ENCODE measurements at places on chromosomes 5 and 9.

- DNase-seq: no peak
These were observed 19.5 kb downstream of the NCS1 start for GRCh38 chr9:130191749-130192120.

DNA sequence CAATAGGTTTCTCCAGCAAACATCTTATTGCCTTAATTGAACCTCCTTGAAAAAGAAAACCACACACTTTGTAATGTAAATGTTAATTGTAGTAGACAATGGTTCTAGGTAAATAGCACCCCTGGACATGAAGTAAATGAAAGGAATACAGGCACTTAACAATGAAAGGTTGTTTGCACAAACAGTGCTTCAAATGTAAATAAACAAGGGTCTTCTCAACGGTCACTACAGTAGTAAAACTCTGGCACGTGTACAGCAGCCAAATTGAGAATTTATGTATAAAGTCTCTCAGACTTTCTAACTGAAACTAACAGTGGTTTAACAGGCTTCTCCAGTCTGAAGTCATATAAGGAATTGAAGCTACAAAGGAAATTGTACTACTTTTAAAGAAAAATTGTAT lies 218.3 kb downstream of the MEF2C start:
- DNase-seq: no peak

- DNase-seq: no peak
These were observed 4.3 kb downstream of the SMIM33 start for GRCh38 chr5:139474890-139475791.

DNA sequence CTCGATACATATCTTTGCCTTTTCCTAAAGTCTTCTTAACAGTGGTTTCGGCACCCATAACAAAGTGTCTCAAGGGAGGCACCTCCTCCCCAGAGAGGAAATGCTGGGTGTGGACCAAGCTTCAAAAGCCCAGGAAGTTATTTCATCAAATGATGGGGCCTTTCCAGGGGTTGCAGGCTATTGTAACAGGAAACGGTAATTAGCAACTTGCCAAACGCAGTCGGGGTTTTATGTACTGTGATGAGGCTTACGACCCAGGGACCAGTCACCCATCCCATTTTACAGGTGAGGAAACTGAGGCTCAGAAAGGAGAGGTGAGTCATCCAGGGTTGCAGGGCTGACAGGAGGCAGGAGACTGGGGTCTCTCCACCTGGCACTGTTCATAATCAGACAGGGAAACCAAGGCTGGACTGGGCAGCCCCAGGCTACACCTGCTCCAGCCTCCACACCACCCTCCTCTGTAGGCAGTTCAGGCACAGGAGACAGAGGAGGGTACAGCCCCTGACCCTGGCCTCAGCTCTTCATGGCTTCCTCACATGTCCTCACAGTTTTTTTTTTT lies 30.0 kb upstream of the SUSD3 start:
- no peak for DNase-seq

- DNase-seq: no peak
These were observed 3.8 kb upstream of the ZNF782 start for GRCh38 chr9:96858018-96858573.

DNA sequence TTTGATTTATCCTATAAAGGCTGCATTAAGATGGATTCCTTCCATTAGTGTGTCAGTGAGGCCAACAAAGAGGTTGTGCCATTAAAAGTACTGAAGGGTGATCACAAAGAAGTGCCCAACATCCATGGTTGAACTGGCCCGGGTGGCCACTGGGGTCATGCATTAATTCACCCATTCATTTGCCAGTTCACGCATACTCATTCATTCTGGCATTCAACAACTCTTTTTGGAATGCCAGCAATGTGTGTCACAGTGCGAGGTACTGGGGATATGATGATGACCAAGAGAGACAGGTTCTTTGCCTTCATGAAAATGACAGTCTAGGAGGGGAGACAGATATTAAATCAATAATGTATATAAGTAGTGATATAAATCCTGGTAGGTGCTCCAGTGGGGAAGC lies 93.2 kb downstream of the PTTG1 start:
- DNase-seq: no peak

DNA sequence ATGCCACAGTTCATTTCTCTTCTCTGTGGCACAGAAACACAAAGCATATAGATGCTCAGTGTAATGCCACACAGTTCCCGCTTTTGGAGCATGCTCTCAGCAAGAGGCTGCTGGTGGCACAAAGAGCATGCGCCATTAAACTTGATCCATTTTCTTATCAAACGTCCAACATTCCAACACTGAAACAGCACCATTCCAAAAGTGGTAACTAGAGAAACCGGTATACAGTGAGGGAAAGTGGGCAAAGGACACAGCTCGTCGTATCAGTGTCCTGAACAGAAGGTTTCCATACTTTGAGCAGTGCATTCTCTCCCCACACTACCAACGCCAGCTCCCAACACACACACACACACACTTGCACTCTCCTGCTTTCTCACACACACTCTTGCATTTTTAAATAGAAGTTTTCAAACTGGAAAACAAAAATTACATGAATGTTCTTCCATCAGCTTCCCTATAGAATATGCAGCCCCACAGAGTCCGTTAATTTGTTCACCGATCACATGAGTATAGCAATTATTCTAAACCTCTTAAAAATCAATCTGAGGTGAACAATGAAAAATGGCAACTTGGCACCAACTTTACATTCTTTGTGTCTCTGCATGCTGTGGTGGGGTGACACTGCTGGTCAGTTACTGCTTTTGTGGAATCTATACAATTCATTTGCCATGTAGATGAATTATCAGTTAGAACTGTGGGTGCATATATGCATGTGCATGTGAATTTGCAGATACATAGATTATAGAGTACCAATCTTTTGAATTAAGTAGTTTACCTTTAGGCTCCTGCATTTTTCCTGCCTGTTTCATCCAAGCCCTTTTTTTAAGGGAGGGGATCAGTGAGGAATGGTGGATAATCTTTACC lies 5.7 kb downstream of the NFIB start:
- DNase-seq: no peak

DNA sequence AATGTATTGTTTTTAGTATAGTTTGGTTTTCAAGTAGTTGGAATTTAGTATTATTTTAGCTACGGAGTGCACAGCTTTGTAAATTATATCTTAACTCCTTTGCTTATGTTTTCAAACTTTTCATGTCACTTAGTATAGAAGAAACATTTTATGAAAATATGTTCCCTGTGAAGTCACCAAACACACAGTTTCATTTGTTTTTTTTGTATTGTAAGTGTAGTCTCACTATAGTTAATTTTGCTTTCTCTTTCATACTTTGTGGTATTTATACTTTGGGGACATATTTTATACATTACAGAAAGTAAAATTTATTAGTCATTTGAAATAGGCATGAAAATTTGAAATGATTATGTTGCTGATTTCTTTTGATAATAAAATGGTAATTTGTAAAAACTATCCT lies 5.0 kb downstream of the CHSY3 start:
- no peak for DNase-seq

DNA sequence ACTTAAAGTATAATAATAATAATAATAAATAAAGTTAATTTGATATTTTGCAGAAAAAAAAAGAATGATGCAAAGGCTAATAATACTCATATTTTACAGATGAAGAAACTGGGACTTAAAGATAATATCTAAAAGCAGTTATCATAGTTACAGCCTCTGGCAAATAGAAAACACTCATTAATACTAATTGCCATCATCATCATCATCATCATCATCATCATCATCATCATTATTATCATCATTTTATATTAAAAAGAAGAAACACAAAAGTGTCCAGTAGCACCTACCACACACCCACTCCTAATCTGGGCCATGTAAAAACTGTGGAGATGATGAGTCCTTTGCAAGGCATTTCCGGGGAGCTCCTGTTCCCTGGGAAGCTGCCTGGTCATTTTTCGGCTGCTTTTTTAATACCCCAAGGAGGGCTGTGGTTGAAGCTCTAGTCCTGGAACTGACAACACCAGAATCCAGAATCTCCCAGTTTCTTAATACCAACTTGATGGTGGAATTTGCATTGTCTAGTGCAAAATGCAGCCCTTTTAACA lies 70.8 kb downstream of the HTR4 start:
- DNase-seq: no peak

DNA sequence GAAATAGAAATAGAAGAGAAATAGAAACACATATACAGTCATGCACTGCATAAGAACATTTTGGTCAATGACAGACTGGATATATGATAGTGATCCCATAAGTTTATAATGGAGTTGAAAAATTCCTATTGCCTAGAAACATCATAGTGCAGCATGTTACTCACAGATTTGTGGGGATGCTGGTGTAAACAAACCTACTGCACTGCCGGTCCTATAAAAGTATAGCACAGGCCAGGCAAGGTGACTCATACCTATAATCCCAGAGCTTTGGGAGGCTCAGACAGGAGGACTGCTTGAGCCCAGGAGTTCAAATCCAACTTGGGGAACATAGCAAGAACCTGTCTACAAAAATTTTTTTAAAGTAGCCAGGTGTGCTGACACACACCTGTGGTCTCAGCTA lies 240.6 kb upstream of the MAP3K1 start:
- DNase-seq: no peak

GRCh38 chr5:174903172-174903732 lies 178.9 kb downstream of the MSX2 start:
- no peak for DNase-seq

DNA sequence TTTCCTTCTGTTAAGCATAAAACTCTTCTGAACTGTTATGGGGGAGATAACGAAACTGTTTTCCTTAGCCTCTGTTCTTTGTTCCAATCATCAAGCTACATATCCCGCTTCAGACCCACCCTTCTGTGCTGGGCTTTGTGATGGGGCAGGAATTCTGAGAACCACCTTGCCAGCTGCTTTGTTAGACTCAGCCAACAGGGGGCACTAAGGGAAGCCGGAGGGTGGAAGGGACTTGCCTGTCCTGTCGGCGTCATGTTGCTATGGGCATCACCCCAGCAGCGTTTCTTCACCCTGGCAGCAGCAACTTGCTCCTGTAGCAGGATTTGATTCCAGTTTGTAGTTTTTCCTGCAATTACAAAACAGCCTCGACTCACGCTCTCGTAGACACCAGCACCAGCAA lies 169.1 kb downstream of the CAAP1 start:
- no peak for DNase-seq

GRCh38 chr5:58582019-58582802 lies 664 bp upstream of the RAB3C start:
- no peak for DNase-seq

GRCh38 chr5:1183424-1184162 lies 17.8 kb upstream of the SLC6A19 start:
- no peak for DNase-seq

DNA sequence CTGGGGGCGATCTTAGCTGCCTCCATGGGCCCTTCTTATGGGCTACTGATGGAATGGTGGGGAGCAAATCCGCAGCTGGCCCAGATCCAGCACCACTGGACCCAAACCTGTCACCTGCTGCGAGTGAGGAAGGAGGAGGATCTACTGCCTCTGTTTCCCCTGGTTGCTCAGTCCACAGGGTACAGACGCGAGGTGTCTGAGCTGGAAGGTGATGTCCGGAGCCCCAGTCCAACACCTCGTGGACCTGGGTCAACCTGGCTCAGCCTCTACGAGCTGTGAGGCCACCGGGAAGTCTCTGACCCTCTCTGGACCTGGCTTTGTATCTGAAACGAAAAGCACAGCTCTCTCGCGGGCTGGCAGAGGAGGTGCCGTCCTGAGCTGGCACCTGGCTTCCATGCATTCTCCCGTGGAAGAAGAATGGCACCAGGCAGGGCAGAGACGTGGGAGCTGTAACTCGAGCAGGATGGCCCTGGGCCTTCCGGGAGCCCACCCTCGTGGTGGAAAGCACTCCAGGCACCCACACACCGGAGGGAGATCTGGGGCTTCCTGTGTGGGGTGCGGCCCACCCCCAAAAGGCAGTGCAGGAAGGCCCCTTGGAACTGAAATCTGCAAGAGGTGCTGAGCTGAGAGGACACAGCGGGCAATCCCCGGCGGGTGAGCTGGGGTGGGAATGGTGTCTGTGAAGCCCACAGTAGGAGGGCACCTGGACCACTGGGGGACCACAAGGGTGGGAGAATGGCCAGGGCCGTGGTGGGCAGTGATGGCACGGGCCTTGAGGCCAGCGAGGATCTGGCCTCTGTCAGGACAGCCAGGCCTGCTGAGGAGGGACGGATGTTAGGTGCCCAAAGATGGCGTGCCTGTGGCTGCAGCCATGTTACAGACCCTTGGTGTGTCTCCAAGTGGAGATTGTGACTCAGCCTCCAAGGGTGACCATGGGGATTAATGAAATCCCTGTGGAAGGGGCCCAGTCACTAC lies 133.4 kb downstream of the OLFM1 start:
- DNase-seq: no peak

DNA sequence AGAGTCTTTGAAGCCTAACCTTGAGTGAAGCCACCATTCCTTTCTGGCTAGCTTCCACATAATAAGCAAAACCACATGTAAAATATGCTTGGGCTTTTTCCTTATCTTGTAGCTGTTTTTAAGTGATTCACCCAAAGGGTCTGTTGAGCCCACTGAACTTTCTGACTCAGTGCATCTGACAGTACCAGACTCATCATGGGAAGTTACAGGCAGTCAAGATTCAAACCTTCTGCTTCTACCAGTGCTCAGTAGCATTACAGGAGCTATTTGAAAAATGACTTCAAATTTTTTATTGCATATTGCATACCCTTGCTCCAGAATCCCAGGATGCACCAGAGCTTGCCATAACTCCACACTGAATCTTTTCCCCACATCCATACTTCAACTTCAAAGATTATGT lies 87.5 kb upstream of the PTPRD start:
- DNase-seq: no peak

GRCh38 chr5:157961176-157961575 lies 102.2 kb upstream of the CLINT1 start:
- no peak for DNase-seq

GRCh38 chr5:37606148-37606547 lies 227.0 kb downstream of the WDR70 start:
- DNase-seq: no peak

DNA sequence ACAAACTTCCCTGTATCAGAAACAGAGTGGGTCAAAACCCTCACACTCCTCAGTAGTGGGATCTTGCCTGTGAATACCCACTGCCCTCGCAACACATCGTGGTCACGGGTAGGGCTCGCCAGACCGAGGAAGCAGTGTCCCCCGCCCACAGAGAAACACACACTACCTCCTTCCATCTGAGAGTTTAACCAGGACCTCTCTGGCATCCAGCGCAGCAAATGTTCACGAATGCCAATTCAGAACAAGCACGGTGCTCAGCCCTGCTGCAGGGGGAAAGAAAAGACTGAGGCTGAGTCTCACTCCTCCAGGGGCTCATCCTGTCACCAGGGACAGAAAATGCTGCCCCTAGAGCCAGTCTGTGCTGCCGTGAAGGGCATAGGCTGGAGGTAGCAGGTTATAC lies 42.5 kb upstream of the SYNPO start:
- DNase-seq: no peak

- DNase-seq: no peak
These were observed 2.0 kb upstream of the CEP72 start for GRCh38 chr5:610011-610743.

DNA sequence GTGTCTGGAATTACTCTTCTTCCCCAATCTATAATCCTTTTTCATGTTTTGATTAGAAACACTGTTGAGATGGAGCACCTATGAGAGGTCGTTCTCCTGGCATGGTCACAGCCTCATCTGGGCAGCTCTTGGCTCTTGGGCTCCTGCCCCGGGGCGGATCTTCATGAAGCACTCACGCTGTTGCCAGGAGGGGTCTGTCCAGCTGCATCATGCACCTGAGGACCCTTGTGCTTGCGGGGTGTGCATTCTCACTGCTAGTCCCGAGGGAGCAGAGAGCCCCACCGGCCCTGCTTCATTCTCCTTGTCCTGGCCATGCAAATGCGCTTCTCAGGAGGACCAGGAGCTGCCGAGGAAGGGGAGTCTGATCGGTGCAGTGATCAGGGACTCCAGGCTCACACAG lies 117.6 kb upstream of the S1PR3 start:
- no peak for DNase-seq
